ENCODE measurements at places on chromosomes 12 and 14. TPM values are rescaled to one million over a fixed set of nuclear protein-coding genes. Genes with fewer than 3 reads are reported as not detected.
A peak's percentile ranks its signal among the peaks of the same experiment; 100 is the strongest.

PMEL gene
- total RNA-seq = 0.75 TPM

TAS2R7 gene
- total RNA-seq = not detected

MGP gene
- total RNA-seq = 677 TPM

PRH2 gene
- total RNA-seq = not detected

MYO1H gene
- total RNA-seq = not detected

CMAS gene
- total RNA-seq = 39.3 TPM

RAD9B gene
- 0.65 TPM for total RNA-seq

VRTN gene
- not detected for total RNA-seq

- no peak for DNase-seq
These were observed 13.0 kb downstream of the FBXO33 start for GRCh38 chr14:39419272-39419671.

GRCh38 chr14:22865424-22866405 lies 5.8 kb upstream of the LRP10 start:
- DNase-seq = no peak

DNA sequence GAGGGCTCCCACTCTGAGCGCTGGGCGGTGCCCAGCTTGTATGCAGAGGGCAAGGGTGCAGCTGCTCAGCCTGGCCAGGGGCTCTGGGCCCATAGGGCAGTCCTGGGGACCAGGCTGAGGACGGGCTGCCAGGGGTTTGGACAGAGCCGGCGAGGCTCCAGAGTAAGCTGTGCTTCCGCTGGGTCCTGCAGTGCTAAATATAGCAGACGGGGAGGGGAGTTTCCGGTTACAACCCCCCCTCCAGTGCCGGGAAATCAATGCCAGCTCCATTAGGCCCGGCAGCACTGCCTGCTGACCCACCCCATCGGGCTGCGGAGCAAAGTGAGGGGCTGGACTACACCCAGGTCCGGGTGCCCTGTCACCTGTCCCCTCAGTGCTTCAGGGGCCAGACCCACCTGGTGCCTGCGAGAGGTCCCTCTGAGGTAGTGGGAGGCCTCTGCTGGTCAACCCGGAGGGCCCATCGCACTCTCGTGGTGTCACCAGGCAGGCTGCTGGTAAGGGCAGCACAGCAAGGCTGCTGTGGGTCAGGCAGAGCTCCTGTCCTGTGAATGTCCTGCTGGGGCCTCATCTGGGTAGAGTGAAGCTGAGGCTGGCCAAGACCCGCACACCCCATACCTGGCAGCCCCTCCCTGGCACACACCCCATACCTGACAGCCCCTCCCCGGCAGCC lies 2.6 kb upstream of the JAG2 start:
- no peak for DNase-seq

DNA sequence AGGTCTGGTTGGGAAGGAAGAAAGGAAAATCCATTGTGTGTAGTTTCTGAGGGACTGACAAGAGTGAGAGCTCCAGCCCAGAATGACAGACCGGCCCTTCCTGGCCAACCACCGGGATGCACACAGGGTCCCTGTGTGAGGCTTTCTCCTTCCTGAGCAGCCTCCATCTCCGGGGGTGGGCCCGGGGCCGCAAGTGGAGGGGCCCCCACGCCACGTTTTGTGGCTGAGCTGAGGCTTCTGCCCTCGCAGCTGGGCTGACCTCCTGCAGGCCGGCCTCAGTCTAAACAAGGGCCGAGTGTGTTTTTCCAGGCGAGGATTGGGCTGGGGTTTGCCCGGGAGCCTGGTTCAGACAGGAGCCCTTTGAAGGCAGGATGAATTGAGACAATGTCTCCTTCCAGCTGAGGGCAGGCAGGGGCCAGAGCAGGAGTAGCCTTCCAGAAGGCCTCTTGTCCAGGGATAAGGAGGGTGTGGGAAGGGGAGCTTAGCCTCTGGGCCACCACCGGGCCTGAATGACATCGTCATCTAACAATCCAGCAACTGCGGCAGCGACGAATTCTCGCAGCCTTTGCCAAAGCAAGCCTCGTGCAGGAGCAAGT lies 96.5 kb upstream of the NCOR2 start:
- no peak for DNase-seq

DNA sequence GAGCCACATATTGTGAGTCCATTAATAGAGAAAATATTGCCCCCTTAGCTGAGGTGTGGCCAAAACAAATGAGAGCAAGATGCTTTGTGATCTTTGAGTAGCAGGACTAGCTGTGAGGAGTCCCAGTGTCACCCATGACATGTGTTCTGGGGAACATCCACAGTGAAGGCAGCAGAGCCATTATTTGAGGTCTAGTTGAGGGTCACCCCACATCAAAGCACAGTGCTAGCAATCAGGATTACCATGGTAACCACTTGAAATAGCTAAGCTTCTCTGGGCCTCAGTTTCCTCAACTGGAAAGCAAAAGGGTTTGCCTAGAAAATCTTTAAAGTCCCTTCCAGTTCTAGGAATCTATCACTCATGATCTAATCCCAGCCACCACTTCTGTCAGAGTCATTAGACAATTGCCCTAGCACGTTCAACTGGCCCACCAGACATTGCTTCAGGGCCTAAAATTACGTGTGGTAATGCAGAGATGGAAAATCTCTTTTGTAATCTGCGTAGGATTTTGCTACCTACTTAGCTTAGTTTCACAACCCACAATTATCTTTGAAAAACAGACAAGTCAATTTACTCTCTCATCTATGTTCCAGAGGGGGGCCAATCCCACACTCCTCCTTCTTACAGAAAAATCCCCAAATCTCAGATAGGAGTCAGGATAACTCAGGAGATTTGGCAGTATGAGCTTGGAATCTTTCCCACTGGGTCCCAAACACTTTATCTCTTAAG lies 251.2 kb upstream of the EGLN3 start:
- DNase-seq = no peak

- DNase-seq = no peak
These were observed 46.3 kb upstream of the ATP2A2 start for GRCh38 chr12:110234755-110235154.

GRCh38 chr12:110004598-110004997 lies 5.4 kb downstream of the ANKRD13A start:
- DNase-seq = no peak

- DNase-seq = no peak
These were observed 222.6 kb downstream of the MON2 start for GRCh38 chr12:62689042-62689839.

DNA sequence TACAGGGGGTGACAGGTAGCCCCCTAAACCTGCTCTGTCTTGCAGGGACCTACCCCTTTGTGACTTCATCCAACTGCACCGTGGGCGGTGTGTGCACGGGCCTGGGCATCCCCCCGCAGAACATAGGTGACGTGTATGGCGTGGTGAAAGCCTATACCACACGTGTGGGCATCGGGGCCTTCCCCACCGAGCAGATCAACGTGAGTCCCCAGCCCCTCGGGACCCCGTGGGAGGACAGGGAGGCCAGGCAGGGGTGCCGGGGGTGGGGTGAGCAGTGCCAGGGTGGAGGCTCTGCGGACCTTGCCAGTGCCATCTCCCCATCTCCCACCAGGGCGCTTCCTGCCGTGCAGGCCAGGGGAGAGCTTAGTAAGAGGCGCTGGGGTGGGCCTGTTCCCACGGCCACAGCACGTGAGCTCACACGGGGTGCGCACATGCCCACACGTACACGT lies 11.1 kb upstream of the SIVA1 start:
- no peak for DNase-seq

DNA sequence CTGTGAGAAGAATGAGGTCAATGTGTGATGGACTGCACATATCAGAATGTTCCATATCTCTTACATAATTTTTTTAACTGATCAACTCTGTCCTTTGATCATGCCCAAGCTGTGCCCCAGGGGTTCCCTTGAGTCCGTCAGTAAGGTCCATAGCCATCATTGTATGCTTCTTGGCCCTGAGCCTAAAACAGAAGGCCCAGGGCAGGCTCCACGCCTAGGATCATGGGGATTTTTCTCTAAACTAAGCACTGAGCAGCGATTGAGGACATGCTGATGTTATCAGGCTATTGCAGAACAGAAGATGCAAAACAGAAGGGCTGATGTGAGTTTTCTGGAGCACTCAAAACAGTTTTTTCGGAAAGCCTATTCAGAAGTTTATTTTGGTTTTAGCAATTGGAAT lies 20.9 kb downstream of the RNASE9 start:
- DNase-seq = no peak

DNA sequence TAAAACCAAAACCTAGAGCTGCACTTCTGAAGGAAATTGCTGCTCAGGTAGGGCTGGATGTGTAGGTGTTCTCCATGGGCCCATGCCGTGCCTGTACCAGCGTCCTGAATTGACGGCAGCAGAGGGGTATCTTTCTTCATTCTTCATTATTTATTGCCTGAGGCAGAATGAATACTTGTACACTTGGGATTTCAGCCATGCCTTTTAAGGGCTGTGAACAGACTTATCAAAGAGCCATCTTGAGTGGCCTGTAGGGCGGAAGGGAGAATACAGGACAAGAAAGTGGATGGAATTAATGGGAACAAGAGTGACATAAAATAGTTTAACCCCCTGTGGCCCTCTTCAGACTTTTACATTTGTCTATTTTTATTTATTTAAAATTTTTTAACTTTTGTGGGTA lies 61.4 kb downstream of the RASSF3 start:
- DNase-seq = peak; percentile 24

GRCh38 chr12:112964915-112965314 lies 13.4 kb upstream of the OAS2 start:
- peak; percentile 68 for DNase-seq

DNA sequence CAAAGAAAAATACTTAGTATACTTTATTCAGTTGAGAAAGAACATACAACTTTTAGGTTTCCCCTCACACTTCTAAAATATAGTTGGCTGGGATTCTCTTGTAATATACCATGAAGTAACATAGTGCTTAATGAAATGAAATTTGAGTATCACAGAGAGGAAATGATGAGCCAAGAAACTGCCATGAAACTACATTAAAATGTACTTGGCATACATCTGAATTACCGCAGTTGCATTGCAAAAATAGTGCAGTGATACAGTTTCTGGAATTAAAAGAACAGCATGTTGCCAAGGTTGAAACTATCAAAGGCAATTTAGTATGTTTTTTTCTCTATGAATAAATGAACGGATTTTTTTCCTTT lies 389.2 kb downstream of the TMEM117 start:
- no peak for DNase-seq

GRCh38 chr14:104697317-104697703 lies 7.9 kb downstream of the INF2 start:
- DNase-seq = no peak

- no peak for DNase-seq
These were observed 56.8 kb downstream of the SSH1 start for GRCh38 chr12:108800591-108800990.

GRCh38 chr14:64755781-64756221 lies 51.6 kb downstream of the PLEKHG3 start:
- no peak for DNase-seq

DNA sequence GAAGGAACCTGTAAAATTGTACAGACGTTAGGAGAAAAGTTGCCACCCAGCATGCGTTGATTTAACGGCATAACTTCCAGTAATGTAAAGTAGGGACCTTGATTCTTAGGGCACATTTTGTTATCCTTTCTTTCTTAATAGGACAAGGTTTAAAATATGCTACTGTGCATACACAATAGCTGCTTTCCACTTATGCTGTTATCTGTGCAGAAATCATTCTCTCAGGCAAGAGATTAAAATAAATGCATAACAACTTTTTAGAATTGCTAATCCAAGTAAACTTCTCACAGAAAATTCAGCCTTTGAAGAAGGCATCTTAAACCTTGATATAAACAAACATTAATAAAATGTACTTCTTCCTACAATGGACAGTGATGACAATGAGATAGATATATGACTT lies 16.0 kb upstream of the PTCSC3 start:
- no peak for DNase-seq

- no peak for DNase-seq
These were observed 38.5 kb upstream of the CRACR2A start for GRCh38 chr12:3791256-3791874.

GRCh38 chr14:73662487-73662943 lies 17.7 kb downstream of the DNAL1 start:
- DNase-seq = no peak

- DNase-seq = no peak
These were observed 73.8 kb downstream of the GPR135 start for GRCh38 chr14:59391388-59391787.

DNA sequence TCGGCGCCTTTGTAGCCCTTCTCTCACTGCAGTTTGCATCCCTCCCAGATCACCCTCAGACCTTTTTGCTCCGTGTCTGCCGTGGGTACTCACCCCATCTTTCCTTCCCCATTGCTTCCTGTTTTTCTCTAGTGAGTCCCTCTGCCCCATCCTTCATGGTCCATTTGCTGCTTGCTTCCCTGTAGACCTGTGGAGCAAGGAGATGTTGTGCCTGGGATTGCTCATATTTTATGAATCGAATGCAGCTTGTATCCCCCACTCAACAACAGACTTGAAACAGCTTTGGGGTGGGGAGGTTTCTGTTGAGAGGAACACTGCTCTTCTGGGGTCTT lies 661 bp downstream of the DENR start:
- no peak for DNase-seq

GRCh38 chr14:29092121-29092520 lies 325.5 kb downstream of the FOXG1 start:
- no peak for DNase-seq

DNA sequence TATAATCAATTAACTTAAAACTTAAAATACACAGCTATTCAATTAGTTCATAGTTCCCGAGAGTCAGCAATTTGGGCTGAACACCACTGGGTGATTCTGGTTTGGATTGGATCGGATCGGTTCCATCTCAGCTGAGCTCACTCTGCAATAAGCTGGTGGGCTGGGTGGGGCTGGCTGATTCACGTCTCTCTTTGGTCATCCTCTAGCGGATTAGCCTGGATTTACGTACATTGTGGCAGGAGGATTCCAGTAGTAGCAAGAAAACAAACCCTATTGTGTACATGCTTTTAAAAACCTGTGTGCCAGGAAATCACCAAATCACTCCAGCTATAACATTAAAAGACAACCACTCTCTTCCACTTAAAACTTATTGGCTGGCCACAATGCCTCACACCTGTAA lies 3.2 kb upstream of the CLEC4C start:
- no peak for DNase-seq

- no peak for DNase-seq
These were observed 11.5 kb upstream of the OR11G2 start for GRCh38 chr14:20179218-20179617.

DNA sequence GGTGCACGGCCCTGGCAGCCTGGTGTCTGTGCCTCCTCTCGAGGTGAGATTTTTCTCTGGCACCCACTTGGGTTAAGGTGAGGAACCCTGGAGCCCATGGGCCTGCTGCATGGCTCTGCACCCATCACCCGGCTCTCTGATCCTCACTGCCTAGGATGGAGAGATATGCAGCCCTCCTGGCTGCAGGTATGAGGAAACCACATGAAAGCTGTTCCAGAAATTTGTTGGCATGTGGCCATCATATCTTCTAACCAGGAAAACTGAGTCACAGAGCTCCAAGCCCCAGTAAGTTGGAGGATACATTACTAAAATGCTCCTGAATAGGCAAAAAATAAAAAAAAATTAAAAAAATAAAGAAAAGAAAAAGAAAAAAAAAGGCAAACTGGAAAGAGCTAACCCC lies 39.3 kb upstream of the DDX11 start:
- DNase-seq = no peak
